A549 (cell line): ENCODE measurements at places on chromosomes 11 and 22.

GRCh38 chr22:41206719-41207118 lies 1.6 kb downstream of the L3MBTL2 start:
- no peak for DNase-seq

- DNase-seq, result no peak
Observed at GRCh38 chr11:131964698-131965483, 594.5 kb downstream of the NTM start.

- no peak for DNase-seq
Observed at GRCh38 chr11:77842441-77843121, 21.6 kb downstream of the AAMDC start.

DNA sequence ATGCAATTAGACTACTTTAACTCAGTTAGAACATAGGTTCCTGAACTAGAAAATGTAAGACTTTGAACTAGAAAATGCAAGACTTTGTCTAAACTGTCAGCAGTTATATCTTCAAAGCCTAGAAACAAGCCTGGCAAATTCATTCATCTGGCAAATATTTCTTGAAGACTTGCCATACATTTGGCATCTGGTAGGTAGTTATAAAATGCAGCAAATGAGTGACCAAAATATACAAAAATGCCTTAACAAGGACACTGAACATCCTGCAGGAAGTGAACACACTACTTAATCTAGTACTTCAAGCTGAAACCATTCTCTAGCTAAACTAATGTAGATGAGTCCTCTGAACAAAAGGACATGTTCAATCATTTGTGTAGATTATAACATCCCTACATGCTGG lies 84.7 kb upstream of the SCUBE2 start:
- no peak for DNase-seq

GRCh38 chr22:48474881-48475280 lies 1352.8 kb downstream of the BRD1 start:
- DNase-seq, result no peak

DNA sequence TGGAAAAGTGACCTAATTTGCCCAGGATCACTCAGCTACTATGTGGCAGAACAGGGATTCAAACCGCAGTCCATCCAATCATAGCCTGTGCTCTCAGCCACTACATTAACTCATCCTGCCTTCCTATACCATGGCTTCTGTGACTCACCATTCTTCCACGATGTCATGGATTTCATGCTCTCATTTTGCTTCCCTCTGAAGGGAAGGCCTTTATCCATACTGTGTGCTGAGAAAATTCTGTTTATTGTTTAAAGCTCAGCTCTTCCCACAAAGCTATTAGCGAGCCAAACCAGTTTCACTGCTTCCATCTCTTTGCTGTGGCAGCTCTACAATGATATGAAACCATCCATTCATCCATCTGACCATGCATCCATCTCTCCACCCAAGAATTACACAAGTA lies 289.9 kb downstream of the TENM4 start:
- DNase-seq, result no peak

DNA sequence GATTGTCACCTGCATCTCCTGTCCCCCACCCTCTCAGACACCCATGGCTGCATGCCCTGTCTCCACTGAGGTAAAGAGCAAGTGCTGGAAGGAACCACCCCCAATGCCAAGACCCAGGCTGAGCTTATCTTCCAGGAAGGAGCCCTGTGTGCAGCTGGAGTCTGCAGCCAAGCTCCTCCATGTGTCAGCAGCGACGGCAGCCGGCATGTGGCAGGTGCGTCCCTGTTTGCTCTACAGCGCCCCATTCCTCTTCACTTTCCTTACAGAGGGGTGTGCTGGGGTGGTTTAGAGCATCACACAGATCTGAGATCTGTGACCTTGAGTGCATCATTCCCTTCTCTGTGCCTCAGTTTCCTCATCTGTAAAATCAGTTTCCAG lies 7.7 kb upstream of the MN1 start:
- no peak for DNase-seq

DNA sequence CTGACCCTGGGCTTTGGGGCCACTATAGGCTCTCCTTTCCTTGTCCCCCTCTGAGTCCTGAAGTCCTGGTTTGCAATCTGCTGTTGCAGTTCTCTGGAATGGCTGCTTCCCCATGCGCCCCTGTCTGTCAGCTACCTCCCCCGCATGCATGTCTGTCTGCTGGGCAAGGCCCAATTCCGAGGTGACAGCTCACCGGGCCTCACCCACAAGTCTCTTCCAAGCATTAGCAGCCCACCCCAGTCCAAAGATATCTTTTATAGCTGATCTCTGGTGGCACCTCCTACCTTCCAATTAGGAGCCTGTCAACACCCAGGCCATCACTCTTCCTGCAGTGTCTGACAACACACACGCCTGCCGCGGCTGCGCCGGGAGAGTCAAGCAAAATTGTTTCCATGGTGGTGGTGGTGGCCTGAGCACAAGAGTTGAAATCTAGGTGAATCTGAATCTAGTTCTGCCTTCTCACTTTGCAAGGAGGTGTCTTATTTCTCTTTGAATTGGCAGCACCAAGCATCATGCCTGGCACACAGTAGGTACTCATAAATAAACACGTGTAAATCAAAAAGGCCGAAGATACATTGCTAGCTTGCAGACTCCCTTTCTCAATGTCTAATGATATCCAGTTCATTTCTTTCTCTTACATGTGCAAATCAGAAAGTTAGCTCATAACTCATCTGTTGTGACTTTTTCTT lies 1.2 kb upstream of the LMO2 start:
- no peak for DNase-seq

DNA sequence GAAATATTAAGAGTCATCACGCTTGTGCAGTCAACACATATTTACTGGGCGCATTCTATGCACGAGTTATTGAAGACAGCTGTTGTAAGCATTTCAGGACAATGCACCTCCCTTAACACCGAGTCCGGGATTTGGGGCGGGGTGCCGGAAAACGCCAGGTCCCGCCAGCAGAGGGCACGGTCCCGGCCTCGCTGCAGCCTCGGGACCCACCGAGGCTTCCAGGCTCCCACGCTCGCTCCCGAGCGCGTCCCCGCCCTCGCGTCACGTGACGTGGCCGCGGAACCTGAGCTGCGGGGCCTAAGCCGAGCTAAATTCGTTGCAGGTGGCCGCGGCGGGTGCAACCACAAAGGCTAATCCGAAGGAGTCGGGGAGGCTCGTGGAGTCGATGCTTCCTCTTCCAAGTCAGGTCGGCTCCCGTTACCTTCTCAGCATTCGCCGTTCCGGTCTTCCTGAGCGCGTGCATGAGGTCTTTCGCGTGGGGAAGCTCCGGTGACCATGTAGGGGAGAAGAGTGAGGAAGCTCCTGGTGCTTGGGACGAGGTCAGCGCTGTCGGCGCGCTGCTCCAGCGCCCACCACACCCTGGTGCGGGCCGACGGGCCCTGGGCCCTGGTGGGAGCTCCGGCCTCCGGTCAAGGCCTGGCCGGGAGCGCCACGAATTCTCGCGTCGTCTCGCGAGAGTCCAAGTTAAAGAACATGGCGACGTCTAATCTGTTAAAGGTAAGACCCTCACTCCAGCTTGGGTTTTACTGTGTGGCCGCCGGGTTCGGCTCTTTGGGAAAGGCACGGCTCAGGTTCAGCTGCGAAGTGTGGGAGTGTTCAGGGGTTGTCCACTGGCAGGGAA lies at the start of gene CUL5:
CUL5 (plus strand) TSS at position 243 of the 841 bp plus-strand sequence; CDS start at position 694, 451 bp downstream.
- DNase-seq, result peak; percentile 89

DNA sequence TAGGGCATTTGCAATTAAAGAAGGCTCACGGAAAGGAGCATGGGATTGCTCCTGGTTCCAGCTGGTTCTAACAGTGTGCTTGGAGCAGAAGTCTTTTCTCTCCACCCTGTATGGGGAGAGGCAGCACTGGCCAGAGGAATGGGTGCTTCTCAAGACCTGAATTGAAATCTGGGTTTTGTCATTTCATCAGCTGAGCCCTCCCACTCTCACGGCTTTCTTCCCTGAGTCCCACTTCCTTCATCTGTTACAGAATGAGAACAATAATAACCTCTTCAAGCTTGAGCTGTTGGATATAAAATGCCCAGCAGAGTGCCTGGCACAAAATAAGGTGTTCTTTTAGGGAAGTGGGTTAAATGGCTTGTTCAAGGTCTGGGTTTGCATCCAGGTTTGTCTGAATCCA lies 17.2 kb downstream of the CNTF start:
- no peak for DNase-seq

- no peak for DNase-seq
Observed at GRCh38 chr11:22984045-22984444, 123.8 kb upstream of the CCDC179 start.

- DNase-seq, result peak; percentile 73
Observed at GRCh38 chr11:46248289-46249102, 29.0 kb upstream of the CREB3L1 start.

GRCh38 chr11:111918390-111919256 lies at the start of gene C11orf52:
TSS of gene C11orf52 (plus strand) at chr11:111918913. CDS start at chr11:111918973, 60 bp downstream.
- DNase-seq, result no peak

GRCh38 chr11:64247729-64248531 lies 1.2 kb upstream of the PPP1R14B start:
- no peak for DNase-seq

GRCh38 chr11:61572913-61573312 lies 8.0 kb downstream of the SYT7 start:
- no peak for DNase-seq

- DNase-seq, result no peak
Observed at GRCh38 chr11:9777525-9777924, 113.6 kb downstream of the SWAP70 start.

GRCh38 chr11:373716-374551 lies 4.6 kb downstream of the B4GALNT4 start:
- no peak for DNase-seq

DNA sequence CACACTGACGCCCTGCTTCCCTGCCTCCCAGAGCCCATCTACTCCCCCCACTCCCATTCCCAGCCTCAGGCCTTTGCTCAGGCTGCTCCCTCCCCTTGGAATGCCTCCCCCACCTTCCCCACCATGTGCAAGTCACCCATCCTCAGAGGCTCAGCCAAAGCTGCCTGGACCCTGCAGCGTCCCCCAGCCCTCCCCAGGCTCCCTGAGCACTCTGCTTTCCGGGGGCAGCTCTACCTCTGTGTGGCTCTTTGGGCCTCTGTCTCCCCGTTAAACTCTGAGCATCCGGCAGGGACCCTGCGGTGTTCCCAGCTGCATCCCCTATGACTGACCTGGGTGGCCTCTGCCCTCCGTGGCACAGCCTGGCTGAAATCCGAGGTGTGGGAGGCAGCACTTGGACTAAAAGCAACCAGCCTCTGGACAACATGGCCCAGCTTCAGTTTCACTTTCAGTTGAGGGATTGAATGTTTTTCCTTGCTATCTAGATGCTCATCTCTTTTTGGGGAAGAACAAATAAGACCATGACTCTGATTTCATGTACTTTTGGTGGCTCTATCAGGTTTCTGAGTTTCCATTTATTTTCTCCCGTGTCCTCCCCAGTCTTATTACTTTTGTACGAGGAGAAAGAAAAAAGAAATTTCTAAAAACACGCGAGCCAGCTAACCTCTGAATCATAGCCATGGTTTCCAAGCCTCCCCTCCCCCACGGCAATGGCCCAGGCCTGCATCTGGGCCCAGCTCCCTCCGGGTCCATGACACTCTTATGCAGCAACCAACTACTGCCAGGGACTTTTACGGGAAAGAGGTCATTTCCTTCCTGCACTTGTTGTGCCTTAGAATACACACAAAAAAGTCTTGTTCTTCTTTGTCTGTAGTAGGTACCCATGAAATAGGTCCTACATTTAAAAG lies 3.8 kb downstream of the APOL3 start:
- DNase-seq, result no peak
